ENCODE measurements at places on chromosomes 5 and 9. TPM values are rescaled to one million over a fixed set of nuclear protein-coding genes. Genes with fewer than 3 reads are reported as not detected.

Gene FAM81B
- polyA plus RNA-seq: not detected

GRCh38 chr5:149940941-149941644 lies 3.5 kb downstream of the PDE6A start:
- DNase-seq: peak; percentile 49

GRCh38 chr9:561427-561826 lies 280.1 kb upstream of the DMRT1 start:
- DNase-seq: peak; percentile 26

- DNase-seq: peak; percentile 58
Measured at GRCh38 chr9:36328798-36329411, 70.7 kb upstream of the GNE start.

Gene SPATA6L
- 0.91 TPM for polyA plus RNA-seq

- DNase-seq: no peak
Measured at GRCh38 chr5:112346411-112347044, 72.5 kb downstream of the EPB41L4A start.

DNA sequence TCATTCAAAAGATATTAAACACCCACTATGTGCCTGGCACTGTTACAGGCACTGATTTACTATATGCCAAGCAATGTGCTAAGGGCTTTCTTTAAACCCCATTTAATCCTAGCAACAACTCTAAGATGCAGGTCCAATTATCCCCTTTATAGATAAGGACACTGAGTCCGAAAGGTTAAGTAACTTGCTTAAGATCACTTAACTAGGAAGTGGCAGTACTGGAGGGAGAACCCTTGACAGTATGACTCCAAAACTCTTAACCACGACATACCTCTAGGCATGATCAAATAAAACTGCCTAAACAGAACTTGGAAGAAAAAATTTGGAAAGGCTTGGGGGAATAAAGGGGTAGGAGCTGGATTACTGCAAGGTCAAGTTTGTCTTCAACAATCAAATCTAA lies 1.7 kb downstream of the RAB14 start:
- peak; percentile 39 for DNase-seq

Gene SPAG8
- polyA plus RNA-seq: 0.23 TPM

DNA sequence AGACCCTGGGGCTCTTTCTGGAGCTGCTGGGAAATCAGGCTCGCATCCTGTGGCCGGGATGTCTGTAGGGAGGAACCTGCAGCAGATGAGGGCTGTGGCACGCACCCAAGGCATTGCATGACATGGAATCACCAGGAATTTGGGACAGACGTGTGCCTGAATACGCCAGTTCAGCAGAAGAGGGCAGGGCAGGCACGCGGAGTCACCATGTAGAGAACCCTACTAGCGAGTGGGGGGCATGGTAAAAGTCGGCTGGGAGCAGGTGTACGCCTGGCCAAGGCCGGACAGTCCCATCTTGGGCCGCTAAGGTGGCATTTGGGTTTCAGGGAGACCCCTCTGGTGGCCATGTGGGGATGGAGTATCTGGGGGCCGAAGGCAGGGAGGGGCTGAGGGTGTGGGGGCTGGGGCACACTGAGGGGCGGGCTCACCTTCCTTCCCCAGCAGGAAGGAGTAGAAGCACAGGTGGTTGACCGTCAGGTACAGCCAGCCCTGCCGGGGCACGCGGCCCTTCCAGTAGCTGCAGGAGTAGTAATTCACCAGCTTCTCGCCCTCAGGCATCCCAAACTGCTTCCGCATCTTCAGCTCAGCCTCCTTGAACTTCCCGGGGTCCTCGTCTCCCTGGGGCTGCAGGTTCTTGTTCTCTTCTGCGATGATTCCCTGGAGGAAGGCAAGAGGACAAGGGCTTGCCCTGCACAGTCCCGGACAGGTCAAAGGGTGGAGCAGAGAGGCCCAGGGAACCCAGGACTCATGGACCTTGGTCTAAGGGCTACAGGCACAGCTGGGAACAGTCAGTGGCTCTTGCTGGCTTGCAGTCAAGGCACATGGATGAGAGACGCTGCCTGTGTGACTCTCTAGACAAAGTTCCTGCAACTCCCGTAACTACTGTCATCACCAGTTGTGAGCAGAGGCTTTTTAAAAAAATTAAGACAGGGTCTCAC lies 13.5 kb downstream of the TBC1D9B start:
- DNase-seq: no peak

- DNase-seq: no peak
Measured at GRCh38 chr5:146082798-146083197, 22.6 kb downstream of the PLAC8L1 start.

DNA sequence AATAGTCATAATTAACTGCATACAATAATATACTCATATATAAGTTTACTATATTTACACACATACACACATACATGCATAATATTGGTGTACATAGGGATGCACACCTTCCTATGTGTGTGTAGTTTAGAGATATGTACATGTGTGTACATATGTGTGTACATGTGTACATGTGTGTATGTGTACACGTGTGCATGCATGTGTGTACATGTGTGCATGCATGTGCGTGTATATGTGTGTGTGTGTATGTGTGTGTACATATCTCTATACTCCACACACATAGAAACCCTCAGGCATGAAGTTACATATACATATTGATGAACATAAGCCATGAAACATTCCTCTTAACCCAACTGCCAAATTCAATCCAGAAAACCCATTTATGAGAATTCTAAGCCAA lies 547.8 kb downstream of the TLR4 start:
- DNase-seq: no peak

Gene ZNF782
- polyA plus RNA-seq: 0.93 TPM

DNA sequence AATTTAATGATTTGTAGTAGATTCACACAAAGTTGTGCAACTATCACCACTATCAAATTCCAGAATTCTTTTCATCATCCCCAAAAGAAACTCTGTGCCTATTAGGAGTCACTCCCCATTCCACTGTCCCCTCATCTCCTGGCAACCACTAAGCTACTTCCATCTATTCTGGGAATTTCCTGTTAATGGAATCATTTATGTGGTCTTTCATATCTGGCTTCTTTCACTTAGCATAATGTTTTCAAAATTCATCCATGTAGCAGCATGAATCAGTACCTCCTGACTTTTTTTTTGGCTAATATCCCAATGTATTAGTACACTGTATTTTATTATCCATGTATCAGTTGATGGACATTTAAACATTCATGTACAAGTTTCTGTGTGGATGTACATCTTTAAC lies 157.6 kb downstream of the TTC39B start:
- DNase-seq: no peak

Gene ANKDD1B
- 0.06 TPM for polyA plus RNA-seq

Gene LCN2
- polyA plus RNA-seq: 2.1 TPM

DNA sequence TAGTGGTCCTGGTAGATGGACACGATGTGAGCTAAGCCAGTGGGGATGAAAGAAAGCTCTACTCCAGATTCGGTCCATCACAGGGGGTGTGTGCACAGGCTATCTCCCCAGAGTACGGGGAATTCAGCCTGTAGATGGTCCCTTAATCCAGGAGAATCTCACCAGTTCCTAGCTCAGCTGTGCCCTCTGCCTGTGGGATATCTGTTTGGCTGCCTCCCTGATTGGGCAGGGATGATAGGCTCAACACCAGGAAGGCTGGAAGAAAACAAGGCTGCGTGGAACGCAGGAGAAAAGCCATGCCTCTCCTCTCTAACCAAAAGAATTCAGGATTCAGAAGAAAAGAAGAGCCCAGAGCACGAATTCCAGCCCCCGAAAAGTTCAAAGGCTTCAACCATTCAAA lies 40.9 kb downstream of the VLDLR start:
- DNase-seq: no peak

- no peak for DNase-seq
Measured at GRCh38 chr9:69351227-69351626, 26.2 kb downstream of the ENTREP1 start.

DNA sequence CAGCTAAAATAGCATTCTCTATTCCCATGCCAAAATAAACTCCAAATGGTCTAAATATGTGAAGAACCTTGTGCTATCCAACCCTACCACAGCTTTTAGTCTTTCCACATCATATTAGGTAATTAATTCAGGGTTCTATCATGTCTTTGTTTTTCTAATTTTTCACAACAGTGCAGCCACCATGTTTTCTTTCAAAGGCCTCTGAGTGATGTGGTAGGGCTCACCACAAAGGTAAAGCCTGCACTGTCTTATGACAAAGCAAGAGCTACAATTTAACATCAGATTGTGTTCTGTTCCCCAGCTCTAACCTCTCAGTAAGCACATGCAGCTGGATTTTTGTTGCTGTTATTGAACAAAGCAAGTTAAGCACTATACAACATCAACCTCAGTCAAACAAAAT lies 52.4 kb downstream of the MEF2C start:
- DNase-seq: no peak

Gene CNTFR
- not detected for polyA plus RNA-seq

Gene APBA1
- 0.46 TPM for polyA plus RNA-seq

Gene MYOZ3
- polyA plus RNA-seq: not detected
